ENCODE measurements at places on chromosomes 7 and 10.
A peak's percentile ranks its signal among the peaks of the same experiment; 100 is the strongest.

DNA sequence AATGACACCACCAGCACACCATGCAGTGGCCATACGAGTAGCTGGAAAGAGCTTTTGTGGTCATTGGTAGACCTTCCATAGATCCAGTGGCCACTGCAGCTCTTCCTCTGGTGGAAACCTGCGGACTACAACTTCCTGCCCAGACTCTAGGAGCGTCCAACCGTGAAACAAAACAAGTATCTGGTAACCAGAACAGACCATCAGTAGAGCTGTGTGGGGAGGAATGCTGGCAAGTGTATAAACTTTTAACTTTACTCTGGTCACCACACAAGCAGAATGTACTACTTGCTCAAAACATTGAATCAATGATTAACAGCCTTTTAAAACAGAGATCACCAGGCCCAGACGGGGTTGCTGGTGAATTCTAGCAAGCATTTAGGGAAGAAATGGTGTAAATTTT is 154.7 kb upstream of the DGKB start:
- no peak for DNase-seq

GRCh38 chr7:39613577-39613976 is 9.8 kb upstream of the RALA start:
- DNase-seq, result no peak

GRCh38 chr7:121041516-121042148 is 53.1 kb downstream of the CPED1 start:
- no peak for DNase-seq

DNA sequence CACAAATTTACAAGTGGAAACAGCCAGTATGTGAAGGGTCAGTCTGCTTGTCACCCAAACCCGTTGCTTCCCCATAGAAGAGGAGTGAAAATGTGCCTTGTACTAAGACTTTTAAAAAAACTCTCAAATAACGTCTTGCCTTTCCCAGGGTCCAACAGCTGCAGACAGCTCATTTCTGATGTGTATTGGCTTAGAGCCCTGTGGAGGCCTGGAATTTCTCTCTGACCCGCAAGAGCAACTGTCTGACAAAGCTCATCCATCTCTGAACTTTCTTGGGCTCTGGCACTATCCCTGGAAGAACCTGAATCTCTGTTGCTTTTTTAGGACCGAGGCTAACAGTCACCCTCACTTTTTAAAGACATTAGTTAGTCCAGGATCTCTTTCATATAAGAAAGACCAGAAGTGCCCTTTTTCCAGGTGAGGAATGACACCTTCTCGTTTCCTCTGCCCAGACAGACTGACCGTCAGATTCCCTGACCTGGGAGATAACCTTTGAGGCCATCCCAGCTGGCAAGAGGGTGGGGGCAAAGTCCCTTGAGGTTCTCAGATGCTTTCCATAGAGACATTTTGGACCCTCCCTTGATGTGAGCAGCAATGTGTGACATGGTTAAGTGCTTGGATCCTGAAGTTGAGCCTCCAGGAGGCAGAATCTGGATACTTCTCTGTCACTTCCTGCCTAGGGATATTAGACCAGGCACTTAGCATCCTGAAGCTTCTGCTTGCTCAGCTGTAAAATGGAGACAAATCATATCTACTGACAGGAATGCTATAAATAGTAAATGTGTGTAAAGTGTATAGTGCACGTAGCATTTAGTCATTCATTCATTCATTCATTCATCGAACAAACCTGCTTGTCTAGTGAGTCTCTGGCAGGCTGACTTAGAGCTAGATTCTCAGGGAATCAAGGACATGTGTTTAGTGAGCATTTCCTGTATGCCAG is 4.5 kb upstream of the NODAL start:
- DNase-seq, result no peak

- DNase-seq, result no peak
These were observed 1228.6 kb upstream of the SORCS1 start for GRCh38 chr10:108393089-108393488.

- no peak for DNase-seq
These were observed 63.1 kb downstream of the DLG5 start for GRCh38 chr10:77863446-77863845.

DNA sequence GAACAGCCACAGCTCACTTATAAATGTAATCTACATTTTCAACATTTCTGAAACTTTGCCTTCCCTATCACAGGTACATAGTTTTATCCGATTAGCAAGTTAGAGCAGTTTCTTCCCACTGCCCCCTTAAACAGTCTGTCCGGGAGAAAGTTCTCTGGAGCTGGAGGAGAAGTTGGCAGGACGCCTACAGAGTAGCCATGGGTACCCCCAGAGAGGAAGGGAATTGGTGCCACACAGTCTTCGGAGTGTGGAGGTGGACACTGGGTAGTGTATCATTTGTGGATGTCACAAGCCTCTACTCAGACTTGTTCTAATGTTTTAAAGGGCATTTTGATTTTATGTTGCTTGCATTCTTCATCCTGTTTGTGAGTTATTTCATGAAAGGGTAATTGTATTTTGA is 39.0 kb downstream of the TAF3 start:
- DNase-seq, result no peak

DNA sequence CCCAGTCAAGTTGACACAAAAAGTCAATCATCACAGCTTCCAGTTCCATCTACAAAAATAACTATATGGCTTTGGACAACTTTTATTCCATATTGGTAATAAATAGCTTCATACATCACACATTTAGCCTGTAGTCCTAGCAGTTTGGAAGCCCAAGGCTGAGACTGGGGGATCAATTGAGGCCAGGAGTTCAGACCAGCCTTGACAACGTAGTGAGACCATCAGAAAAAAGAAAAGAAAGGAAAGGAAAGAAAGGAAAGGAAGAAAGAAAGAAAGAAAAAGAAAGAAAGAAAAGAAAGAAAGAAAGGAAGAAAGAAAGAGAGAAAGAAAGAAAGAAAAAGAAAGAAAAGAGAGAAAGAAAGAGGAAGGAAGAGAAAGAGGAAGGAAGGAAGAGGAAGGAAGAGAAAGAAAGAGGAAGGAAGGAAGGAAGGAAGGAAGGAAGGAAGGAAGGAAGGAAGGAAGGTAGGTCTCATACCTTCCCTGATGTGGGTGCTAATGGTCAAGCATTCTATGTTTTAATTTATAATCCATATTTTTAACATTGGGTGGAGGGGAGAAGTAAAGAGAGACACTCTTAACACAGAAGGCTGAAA is 37.8 kb downstream of the CAV1 start:
- no peak for DNase-seq

GRCh38 chr7:105839266-105839665 is 37.1 kb downstream of the ATXN7L1 start:
- no peak for DNase-seq

GRCh38 chr10:53406532-53406931 is 633.9 kb upstream of the MBL2 start:
- no peak for DNase-seq

DNA sequence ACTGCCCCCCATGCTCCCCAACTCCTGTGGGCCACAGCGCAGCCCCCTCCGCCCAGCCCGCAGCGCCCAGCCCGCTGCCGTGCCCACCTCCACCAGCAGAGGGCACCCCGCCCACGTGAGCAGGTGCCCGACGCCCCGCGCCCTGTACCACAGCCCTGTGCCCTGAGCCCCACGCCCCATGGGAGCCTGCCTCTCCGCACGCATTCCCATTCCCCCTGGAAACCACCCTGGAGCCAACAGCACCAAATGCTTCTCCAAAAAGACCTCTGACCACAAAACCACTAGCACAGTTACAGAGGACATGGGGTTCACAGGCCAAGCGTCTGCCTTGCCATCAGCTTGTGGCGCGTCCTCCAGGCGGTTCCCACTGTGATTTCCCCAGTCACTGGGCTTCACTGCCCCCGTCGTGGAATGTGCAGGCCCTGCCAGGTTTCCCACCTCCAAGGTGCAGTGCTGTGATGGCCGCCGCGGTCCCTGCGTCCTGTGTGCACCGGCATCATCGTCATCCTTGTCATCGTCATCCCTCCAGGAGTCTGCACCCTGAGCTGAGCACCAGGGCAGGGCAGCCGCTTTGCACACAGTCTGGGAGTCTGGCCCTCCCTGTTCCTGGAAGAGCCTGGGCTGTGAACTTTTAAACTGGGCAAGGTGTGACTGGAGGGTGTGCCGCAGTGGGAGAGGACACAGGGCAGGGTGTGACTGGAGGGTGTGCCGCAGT is 61.7 kb downstream of the PWWP2B start:
- DNase-seq, result peak; percentile 84
